T-cell (primary cell): ENCODE measurements at places on chromosomes 1 and 21. TPM values are rescaled to one million over a fixed set of nuclear protein-coding genes. Genes with fewer than 3 reads are reported as not detected.

The IQCC gene
- total RNA-seq = 1.3 TPM

The TNFSF4 gene
- 3.7 TPM for total RNA-seq

The C1orf115 gene
- 1.6 TPM for total RNA-seq

The MAGI3 gene
- total RNA-seq = 7.9 TPM

The KCNE2 gene
- total RNA-seq = not detected

The CBR3 gene
- total RNA-seq = 0.85 TPM

The S100A1 gene
- total RNA-seq = not detected

The TMPRSS15 gene
- not detected for total RNA-seq

The C1orf94 gene
- not detected for total RNA-seq

The CLSTN1 gene
- 91.2 TPM for total RNA-seq

The GBP7 gene
- total RNA-seq = 0.25 TPM

The TACSTD2 gene
- 0.25 TPM for total RNA-seq

The KCNN3 gene
- total RNA-seq = 0.23 TPM

The KCNA3 gene
- 110 TPM for total RNA-seq

The TPTE gene
- not detected for total RNA-seq

The FMO1 gene
- total RNA-seq = not detected

The CHD5 gene
- 0.12 TPM for total RNA-seq

The CENPS gene
- total RNA-seq = 9.7 TPM

The DLGAP3 gene
- 0.78 TPM for total RNA-seq

The SLC1A7 gene
- total RNA-seq = 0.26 TPM

The OR2L2 gene
- total RNA-seq = 0.43 TPM

The EDN2 gene
- not detected for total RNA-seq

The SLC22A15 gene
- 0.41 TPM for total RNA-seq

The ZNF593OS gene
- total RNA-seq = not detected

The PTPN7 gene
- total RNA-seq = 71.7 TPM

The MATN1 gene
- total RNA-seq = 5.5 TPM

The AK5 gene
- 26.3 TPM for total RNA-seq

The FCRL3 gene
- total RNA-seq = 6.5 TPM

The CASZ1 gene
- 12.9 TPM for total RNA-seq

The PCAT6 gene
- total RNA-seq = 1.5 TPM

The PGBD5 gene
- total RNA-seq = 0.09 TPM

The KCNA10 gene
- total RNA-seq = not detected

The KRTAP19-7 gene
- total RNA-seq = not detected

The LIN28A gene
- not detected for total RNA-seq

The DRAXIN gene
- total RNA-seq = 0.18 TPM

The ADAMTS5 gene
- not detected for total RNA-seq

The RGSL1 gene
- total RNA-seq = not detected

The S100B gene
- 8.9 TPM for total RNA-seq

The OR6F1 gene
- total RNA-seq = not detected
